GM23338 (cell line): ENCODE measurements at places on chromosomes 16 and 17. TPM values are rescaled to one million over a fixed set of nuclear protein-coding genes. Genes with fewer than 3 reads are reported as not detected.

The ABAT gene
- 3.8 and 8.8 TPM in 2 replicates for total RNA-seq

GRCh38 chr17:9361188-9361955 lies 214.2 kb downstream of the STX8 start:
- DNase-seq, result no peak

DNA sequence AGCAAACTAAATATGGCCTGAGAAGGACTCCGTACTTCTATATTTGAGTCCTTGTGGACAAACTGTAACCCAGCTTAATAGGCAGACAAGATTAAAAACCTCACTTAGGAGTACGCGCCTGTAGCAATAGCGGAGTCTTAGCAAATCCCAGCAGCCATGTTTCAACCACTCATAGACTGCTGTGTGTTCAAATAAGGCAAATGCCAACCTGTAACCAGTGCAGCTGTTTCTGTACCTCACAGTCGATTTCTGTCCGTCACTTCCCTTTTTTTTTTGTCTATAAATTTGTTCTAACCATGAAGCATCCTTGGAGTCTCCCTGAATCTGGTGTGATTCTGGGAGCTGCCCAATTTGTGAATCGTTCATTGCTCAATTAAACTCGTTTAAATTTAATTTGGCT lies 30.2 kb downstream of the TANC2 start:
- no peak for DNase-seq

DNA sequence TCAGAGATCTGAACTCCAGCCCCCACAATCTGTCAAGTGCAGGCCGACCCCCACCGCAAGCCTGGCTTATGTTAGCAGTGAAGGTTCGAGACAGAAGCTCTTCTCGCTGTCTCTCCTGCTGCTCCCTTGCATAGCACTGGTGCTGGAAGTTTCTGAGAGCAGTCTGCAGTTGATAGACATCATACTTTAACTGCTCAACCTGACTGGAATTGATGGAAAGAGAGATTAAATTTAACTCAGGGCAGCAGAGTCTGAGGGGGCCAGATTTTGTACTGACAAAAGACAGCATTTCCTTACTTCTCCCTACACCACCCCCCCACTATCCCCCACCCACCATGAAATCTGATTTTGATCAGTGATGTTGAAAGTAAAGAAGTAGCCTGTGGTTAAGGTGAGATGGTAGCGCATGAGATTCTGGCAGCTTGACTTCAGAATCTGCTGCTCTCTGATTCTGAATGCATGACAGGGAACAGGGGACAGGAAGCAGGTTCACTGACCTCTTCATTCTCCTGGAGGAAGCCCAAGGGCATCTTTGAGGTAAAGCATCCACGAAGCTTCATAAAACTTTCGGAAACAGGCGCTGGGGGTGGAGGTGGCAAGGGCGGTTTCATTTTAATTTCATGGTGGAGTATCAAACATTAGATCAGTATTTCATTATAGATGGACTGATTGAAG lies 44.3 kb upstream of the TMEM97 start:
- DNase-seq, result no peak

DNA sequence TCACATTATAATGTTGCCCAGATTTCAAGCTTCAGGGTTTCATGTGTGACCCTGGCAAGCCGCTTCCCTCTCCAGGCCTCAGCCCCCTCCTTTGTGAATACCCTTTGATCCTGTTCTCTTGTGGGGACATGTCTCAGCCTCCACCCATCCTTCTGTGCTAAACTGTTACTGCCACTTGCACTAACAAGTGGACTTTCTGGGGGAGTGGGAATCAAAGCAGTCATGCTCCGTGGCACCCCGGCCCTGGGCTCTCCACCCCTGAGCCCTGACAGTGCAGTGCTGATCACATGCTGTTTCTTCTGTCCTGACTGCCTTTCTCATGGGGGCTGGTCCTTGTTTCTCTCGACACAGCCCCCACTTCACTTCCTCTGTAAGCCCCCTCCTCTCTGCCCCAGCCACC lies 9.7 kb upstream of the DCAF7 start:
- no peak for DNase-seq

GRCh38 chr16:81556715-81557284 lies 112.2 kb downstream of the CMIP start:
- DNase-seq, result no peak

DNA sequence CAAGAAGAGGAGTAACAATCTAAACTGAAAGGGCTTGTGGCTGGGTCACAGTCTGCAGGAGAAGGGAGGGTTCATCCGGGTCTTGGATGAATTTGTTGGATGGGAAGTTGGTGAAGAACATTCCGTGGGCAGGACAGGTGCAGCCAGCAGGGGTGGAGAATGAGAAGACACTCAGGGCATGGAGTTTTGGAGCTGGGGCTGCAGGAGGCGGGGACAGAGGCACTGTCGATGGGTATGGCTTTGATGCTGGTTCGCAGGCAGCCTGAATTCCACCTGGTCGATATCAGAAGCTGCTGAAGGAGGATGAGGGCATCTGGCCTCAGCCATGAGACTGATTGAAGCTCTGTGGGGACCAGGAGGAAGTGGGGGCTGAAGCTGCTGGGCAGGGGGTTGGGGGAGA lies 36.1 kb upstream of the CBFA2T3 start:
- no peak for DNase-seq
